Brain (organoid and tissue), 16 donors: ENCODE measurements at places on chromosomes 6 and 20. TPM values are rescaled to one million over a fixed set of nuclear protein-coding genes. Genes with fewer than 3 reads are reported as not detected.

- DNase-seq, result no peak
These were observed 66.6 kb downstream of the IPCEF1 start for GRCh38 chr6:154289818-154290508.

GRCh38 chr20:35206802-35207201 lies 19.7 kb upstream of the MMP24 start:
- DNase-seq, result no peak

- no peak for DNase-seq
These were observed 28.2 kb downstream of the SUN5 start for GRCh38 chr20:32975698-32976674.

- no peak for DNase-seq
These were observed 497.0 kb downstream of the MAFB start for GRCh38 chr20:40192081-40192480.

ME1 gene
- polyA plus RNA-seq, result 4.5 TPM

SNX21 gene
- polyA plus RNA-seq, result 18.8 TPM

CFAP61 gene
- polyA plus RNA-seq, result 9.0 TPM

LINC00237 gene
- 1.3 TPM for polyA plus RNA-seq
